Activated naive CD4-positive, alpha-beta T cell treated with anti-CD3 and anti-CD28 coated beads for 36 hours (primary cell): ENCODE measurements at places on chromosomes 13 and 19. TPM values are rescaled to one million over a fixed set of nuclear protein-coding genes. Genes with fewer than 3 reads are reported as not detected.

Gene POU2F2
- 31.9 TPM for total RNA-seq

Gene MUC16
- total RNA-seq = not detected

Gene RETN
- not detected for total RNA-seq

Gene PCP2
- total RNA-seq = 0.64 TPM

Gene OBI1
- 16.0 TPM for total RNA-seq

Gene VSTM2B
- not detected for total RNA-seq

Gene LGI4
- total RNA-seq = 1.1 TPM

Gene ELSPBP1
- total RNA-seq = not detected

Gene ZNF730
- 0.52 TPM for total RNA-seq

Gene FARP1
- total RNA-seq = 0.38 TPM

Gene FFAR3
- total RNA-seq = 4.9 TPM

Gene HS6ST3
- not detected for total RNA-seq

Gene PRR36
- total RNA-seq = 0.07 TPM

Gene SSC5D
- 0.25 TPM for total RNA-seq

Gene GGACT
- total RNA-seq = 6.6 TPM

- no peak for DNase-seq
- H3K36me3 ChIP-seq = no peaks in the 10 kb centered on the region
- no peaks in the 10 kb centered on the region for H3K27me3 ChIP-seq
- H3K4me3 ChIP-seq = no peak overlapping the region
- H3K4me1 ChIP-seq = peaks cover 16% of the 10 kb centered on the region
- no peak overlapping the region for H3K27ac ChIP-seq
Measured at GRCh38 chr13:30416471-30416870, 5.8 kb upstream of the UBE2L5 start.

- H3K4me3 ChIP-seq = no peak overlapping the region
- DNase-seq = no peak
- H3K36me3 ChIP-seq = no peaks in the 10 kb centered on the region
- peaks cover 3% of the 10 kb centered on the region for H3K4me1 ChIP-seq
- no peaks in the 10 kb centered on the region for H3K27me3 ChIP-seq
Measured at GRCh38 chr13:94209117-94209516, 270.4 kb downstream of the DCT start.

DNA sequence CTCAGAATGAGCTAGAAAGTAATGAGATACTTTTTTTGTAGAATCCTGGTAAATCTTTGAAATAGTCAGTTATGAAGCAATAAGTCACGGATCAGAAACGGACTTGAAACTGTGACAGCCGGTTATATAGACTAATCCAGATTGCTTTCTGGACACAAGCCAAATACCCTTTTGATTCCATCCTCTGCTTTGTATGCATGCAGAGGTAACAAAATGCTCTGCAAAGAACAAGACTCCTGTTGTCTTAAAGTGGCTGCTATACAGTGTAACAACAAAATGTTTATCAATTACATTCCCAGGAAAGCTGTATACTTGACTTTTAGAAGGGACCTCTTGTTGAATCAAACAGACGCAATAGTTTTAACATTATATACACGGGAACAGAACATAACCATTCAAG lies 66.5 kb upstream of the STARD13 start:
- H3K27ac ChIP-seq = no peak overlapping the region
- peaks cover 56% of the 10 kb centered on the region for H3K27me3 ChIP-seq
- DNase-seq = no peak
- H3K36me3 ChIP-seq = no peaks in the 10 kb centered on the region

- no peak overlapping the region for H3K4me3 ChIP-seq
- no peaks in the 10 kb centered on the region for H3K36me3 ChIP-seq
- peak overlapping the region; percentile 56 for H3K27ac ChIP-seq
- H3K4me1 ChIP-seq = peaks cover 85% of the 10 kb centered on the region
- no peak for DNase-seq
- no peaks in the 10 kb centered on the region for H3K27me3 ChIP-seq
Measured at GRCh38 chr19:15279326-15279904, 47.2 kb upstream of the EPHX3 start.

DNA sequence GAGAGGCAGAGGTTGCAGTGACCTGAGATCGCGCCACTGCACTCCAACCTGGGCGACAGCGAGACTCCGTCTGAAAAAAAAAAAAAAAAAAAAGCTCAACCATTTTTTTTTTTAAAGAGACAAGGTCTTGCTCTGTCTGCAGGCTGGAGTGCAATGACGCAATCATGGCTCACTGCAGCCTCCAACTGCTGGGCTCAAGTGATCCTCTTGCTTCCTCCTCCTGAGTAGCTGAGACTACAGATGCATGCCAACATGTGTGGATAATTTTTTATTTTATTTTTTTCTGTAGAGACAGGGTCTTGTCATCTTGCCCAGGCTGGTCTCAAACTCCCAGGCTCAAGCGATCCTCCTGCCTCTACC lies 10.3 kb downstream of the EHD2 start:
- no peaks in the 10 kb centered on the region for H3K36me3 ChIP-seq
- H3K4me1 ChIP-seq = peaks cover 5% of the 10 kb centered on the region
- peak overlapping the region; percentile 82 for H3K27ac ChIP-seq
- DNase-seq = peak; percentile 73
- H3K27me3 ChIP-seq = peaks cover 9% of the 10 kb centered on the region

GRCh38 chr13:78592584-78592983 lies 10.8 kb downstream of the POU4F1 start:
- no peak for DNase-seq
- peaks cover 6% of the 10 kb centered on the region for H3K4me1 ChIP-seq
- H3K27me3 ChIP-seq = peaks cover 76% of the 10 kb centered on the region
- H3K27ac ChIP-seq = no peak overlapping the region

GRCh38 chr19:51139299-51140014 lies 2.6 kb upstream of the SIGLEC7 start:
- H3K27me3 ChIP-seq = no peaks in the 10 kb centered on the region
- H3K36me3 ChIP-seq = no peaks in the 10 kb centered on the region
- DNase-seq = no peak
- H3K4me3 ChIP-seq = no peak overlapping the region

GRCh38 chr13:39897636-39898035 lies 242.2 kb downstream of the COG6 start:
- no peak overlapping the region for H3K27ac ChIP-seq
- H3K4me1 ChIP-seq = peaks cover 25% of the 10 kb centered on the region
- no peaks in the 10 kb centered on the region for H3K27me3 ChIP-seq
- DNase-seq = no peak

GRCh38 chr19:1397838-1398237 lies 3.5 kb downstream of the GAMT start:
- H3K4me3 ChIP-seq = no peak overlapping the region
- no peaks in the 10 kb centered on the region for H3K36me3 ChIP-seq
- DNase-seq = no peak

GRCh38 chr19:35851213-35852028 lies 883 bp downstream of the NPHS1 start:
- H3K4me3 ChIP-seq = no peak overlapping the region
- no peaks in the 10 kb centered on the region for H3K36me3 ChIP-seq
- H3K4me1 ChIP-seq = peaks cover 6% of the 10 kb centered on the region
- peaks cover 40% of the 10 kb centered on the region for H3K27me3 ChIP-seq

- H3K4me1 ChIP-seq = no peaks in the 10 kb centered on the region
- H3K36me3 ChIP-seq = no peaks in the 10 kb centered on the region
- DNase-seq = no peak
- H3K27ac ChIP-seq = no peak overlapping the region
- H3K27me3 ChIP-seq = no peaks in the 10 kb centered on the region
Measured at GRCh38 chr13:80141123-80141849, 199.6 kb downstream of the SPRY2 start.

DNA sequence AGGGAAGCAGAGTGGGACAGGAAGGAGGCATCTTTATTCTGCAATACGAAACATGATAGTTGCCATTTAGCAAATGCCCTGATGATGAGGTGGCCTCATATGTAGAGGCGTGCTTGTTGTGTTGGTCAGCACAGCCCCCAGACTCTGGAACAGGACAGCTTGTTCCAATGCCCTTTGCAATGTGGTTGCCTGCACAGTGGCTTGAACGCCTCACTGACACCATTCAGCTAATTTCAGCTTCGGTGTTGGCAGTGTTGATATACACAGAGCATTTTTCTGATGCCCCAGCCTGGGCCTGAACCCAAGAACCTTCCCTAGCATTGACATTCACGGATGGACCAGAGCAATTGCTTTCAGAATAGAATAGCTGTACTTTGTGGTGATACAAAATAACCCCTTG lies 133.3 kb downstream of the HS6ST3 start:
- H3K4me1 ChIP-seq = no peaks in the 10 kb centered on the region
- no peak overlapping the region for H3K27ac ChIP-seq
- DNase-seq = no peak
- H3K27me3 ChIP-seq = no peaks in the 10 kb centered on the region

- H3K27me3 ChIP-seq = no peaks in the 10 kb centered on the region
- H3K4me1 ChIP-seq = peaks cover 17% of the 10 kb centered on the region
- peak within 1 kb of the TSS; percentile 94 for H3K27ac ChIP-seq
- H3K36me3 ChIP-seq = peaks cover 23% of the 10 kb centered on the region
- peak; percentile 96 for DNase-seq
Measured at GRCh38 chr19:20923077-20923871, at the start of gene ZNF85. ZNF85 (plus strand) TSS chr19:20923251; CDS start chr19:20923401, 150 bp downstream.

DNA sequence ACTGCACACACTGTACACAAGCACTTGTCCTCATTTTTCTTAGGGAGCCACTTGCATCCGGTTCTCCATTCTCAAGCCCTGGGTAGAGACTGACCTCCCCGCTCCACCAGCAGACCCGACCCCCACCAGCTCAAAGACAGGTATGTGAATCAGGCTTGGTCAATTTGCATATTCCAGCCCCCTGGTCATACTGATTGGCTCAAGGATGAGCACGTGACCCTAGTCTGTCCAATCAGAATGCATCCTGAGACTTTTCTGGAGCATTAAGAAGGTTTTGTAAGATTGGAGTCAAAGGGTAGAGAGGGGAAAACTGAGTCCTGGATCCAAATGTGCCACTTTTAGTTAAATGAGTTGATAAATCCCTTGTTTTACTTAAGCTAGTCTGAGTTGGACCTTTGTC lies 34.1 kb downstream of the NOTCH3 start:
- H3K4me1 ChIP-seq = no peaks in the 10 kb centered on the region
- no peaks in the 10 kb centered on the region for H3K27me3 ChIP-seq
- no peaks in the 10 kb centered on the region for H3K36me3 ChIP-seq
- DNase-seq = no peak
- no peak overlapping the region for H3K4me3 ChIP-seq

DNA sequence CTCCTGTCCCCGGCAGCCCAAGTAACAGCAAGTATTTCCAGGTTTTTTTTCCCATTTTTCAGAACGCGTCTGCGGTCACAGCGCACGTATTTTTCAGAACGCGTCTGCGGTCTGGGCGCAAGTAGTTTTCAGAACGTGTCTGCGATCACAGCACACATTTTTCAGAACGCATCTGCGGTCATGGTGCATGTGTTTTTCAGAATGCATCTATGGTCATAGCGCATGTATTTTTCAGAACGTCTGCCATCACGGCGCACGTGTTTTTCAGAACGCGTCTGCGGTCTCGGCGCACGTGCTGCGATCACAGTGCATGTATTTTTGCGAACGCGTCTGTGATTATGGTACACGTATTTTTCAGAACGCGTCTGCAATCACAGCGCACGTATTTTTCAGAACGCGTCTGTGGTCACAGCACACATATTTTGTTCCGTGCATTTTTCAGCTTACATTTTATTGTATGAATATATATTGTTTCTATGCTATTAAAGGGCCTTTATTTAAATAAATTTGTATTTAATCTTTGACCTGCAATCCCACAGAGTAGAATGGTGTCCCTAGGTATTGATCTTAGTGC lies 19.7 kb downstream of the ATP4B start:
- H3K27ac ChIP-seq = no peak overlapping the region
- H3K27me3 ChIP-seq = no peaks in the 10 kb centered on the region
- no peak overlapping the region for H3K4me3 ChIP-seq
- peaks cover 20% of the 10 kb centered on the region for H3K4me1 ChIP-seq
- DNase-seq = no peak

GRCh38 chr19:1387684-1388636 lies 4.3 kb downstream of the NDUFS7 start:
- H3K4me3 ChIP-seq = no peak overlapping the region
- DNase-seq = no peak
- no peak overlapping the region for H3K27ac ChIP-seq
- peaks cover 23% of the 10 kb centered on the region for H3K36me3 ChIP-seq
- peaks cover 23% of the 10 kb centered on the region for H3K4me1 ChIP-seq

- H3K4me1 ChIP-seq = peaks cover 46% of the 10 kb centered on the region
- H3K27ac ChIP-seq = peak overlapping the region; percentile 99
- peak overlapping the region; percentile 93 for H3K4me3 ChIP-seq
- no peak for DNase-seq
Measured at GRCh38 chr19:13835791-13836723, 40.8 kb downstream of the ZSWIM4 start.
